ENCODE measurements at places on chromosomes 4 and X.

DNA sequence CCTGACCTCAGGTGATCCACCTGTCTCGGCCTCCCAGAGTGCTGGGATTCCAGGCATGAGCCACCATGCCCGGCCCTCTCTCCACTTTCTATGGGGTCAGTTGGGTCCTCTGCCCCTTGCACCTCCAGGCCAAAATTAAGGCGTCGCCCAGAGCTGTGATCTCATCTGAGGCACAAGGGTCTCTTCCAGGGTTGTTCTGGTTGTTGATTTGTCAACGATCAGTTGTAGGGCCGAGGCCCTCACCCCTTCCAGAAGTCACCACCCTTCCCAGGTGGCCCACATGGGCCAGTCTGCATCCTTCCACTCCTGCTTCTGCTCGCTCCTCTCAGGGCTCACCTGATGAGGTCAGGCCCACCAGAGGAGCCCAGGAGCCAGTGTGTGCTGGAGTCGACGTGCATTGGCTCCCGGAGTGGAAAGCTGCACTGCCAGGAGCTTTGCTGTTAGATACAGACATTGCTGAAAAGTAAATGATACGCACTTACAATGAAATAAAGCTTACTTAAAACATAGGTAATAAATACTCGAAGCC is 14.3 kb upstream of the TMEM271 start:
- no peak for DNase-seq

- DNase-seq, result no peak
Measured at GRCh38 chr4:13928214-13928613, 300.7 kb upstream of the BOD1L1 start.

DNA sequence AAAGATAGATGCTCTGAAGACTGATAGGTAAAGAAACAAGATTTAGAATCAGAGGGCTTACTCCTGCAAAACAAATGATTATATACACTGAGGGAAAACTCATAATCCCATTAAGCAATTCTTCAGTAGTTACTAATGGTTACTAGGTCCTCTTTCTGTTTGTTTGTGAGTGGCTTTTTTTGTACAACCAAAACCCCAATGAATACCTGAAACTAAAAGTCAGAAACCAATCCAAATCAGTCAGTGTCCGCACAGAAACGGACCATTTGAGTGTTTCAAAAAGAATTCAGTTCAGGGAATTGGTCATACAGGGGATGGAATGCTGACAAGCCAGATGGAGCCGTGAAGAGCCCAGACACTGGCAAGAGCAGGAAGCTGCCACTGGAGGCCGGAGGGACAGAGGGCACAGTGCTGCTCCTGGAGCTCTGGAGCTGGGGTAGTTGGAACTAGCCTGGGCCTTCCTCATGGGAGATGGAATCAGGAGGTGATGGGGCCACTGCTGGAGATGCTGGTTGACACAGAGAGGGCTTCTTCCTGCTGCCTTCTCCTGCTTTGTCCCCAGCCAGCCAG is 31.9 kb downstream of the SETD7 start:
- no peak for DNase-seq

DNA sequence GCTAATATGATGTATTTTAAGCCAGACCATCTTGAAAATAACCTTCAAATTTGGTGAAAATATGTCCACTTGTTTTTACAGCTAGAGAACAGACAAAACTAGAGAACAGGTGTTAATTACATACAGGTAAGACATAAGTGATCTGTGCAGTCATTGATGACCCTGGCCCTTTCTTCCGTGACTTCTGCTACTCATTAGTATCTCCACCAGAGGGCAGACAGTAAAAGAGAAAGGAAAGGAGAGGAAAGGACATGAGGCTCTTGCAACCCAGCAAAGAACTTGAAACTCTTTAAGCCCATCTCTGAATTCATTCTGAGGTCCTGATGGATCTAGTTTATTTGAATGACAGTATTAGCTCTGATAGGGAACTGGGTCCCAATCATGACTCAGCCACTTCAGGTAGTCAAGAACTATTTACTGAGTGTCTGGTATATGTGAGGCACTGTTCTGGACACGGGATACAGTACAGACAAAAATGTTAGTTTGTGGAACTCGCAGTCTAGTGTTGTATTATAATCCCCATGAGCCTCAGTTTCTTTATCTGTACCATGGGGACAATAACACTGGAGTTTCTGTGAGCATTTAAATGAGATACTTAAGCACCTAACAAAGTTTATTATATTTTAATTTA is 121.0 kb upstream of the TEX13D start:
- no peak for DNase-seq

DNA sequence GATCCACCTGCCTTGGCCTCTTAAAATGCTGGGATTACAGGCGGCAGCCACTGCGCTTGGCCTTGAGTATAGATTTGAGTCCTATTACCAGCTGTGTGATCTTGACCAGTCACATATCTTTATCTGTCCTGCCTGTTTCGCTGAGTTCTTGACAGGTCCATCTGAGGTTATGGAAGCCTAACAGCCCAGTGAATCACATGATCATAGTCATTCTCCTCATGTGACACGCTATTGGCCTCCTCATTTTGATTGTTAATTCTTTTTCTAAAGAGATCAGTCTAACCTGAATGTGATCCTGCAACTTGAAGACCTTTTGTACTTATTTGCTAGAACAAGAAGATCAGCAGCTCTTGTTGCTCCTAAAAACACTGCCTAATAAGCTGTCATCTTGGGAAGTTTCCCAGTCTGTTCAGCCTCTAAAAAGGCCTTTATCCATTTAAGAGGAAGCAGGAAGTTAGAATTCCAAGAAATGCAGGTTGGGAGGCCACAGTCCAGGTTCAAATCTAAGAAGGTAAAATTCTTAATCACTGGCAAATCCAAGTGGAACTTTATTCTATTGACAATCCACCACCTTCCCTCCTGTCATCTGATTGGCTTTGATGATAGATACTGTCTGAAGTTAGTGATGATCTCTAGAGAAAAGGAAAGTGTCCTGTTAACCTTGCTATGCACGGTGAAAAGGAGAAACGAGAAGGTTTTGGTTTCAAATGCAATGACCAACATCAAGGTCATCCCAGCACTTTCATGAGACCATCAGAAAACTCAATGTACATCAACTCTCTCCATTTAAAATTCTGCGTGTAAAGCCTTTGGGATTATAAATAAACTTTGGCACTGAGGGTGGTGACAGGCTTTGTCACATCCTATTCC is 86.9 kb downstream of the CHRNA9 start:
- DNase-seq, result no peak

GRCh38 chr4:42515156-42515884 is 118.0 kb downstream of the SHISA3 start:
- no peak for DNase-seq

- DNase-seq, result no peak
Measured at GRCh38 chrX:155767051-155767875, 113.9 kb upstream of the VAMP7 start.

DNA sequence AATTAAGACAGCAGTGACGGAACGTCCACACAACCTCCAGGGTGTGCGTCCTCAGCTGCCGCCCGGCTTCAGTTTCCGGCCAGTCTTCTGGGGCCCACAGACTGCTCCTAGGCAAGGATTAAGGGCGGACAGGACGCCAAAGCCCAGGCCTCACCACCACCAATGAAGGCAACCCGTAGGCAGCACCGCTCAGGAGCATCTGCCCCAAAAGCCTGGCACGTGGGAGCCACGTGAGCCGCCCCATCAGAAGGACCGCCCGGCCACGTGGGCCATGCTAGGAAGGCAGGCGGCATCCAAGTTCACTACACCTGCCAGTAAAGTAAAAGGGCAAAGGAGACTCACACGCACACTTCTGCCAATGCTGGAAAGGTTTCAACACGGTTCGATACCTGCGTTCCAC is 14.3 kb downstream of the FAM53A start:
- no peak for DNase-seq

- DNase-seq, result no peak
Measured at GRCh38 chr4:139823746-139824145, 158.1 kb downstream of the MGST2 start.
